ENCODE measurements at places on chromosomes 4 and X.

- DNase-seq = no peak
These were observed 121.9 kb upstream of the SMIM10 start for GRCh38 chrX:134868771-134869495.

- DNase-seq = no peak
These were observed 507.7 kb upstream of the DIAPH2 start for GRCh38 chrX:96176921-96177320.

- DNase-seq = no peak
These were observed 75.3 kb upstream of the GRIA3 start for GRCh38 chrX:123108513-123109427.

DNA sequence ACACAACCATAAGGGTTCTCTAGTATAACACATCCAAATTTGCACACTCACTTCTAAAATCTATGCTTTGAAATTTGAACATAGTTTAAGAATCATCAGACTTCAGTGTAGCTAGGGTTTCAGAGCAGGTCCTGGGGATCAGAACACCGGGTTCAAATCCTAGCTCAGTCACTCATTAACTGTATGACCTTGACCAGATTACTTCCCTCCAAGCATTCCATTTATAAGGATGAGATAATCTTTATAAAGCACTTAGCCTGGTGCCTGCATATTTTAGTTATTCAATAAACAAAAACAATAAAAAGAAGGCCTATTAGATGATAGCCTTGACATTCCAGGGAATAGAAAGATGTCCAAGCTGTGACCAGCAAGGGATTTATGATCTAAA lies 4.8 kb upstream of the STBD1 start:
- DNase-seq = no peak

DNA sequence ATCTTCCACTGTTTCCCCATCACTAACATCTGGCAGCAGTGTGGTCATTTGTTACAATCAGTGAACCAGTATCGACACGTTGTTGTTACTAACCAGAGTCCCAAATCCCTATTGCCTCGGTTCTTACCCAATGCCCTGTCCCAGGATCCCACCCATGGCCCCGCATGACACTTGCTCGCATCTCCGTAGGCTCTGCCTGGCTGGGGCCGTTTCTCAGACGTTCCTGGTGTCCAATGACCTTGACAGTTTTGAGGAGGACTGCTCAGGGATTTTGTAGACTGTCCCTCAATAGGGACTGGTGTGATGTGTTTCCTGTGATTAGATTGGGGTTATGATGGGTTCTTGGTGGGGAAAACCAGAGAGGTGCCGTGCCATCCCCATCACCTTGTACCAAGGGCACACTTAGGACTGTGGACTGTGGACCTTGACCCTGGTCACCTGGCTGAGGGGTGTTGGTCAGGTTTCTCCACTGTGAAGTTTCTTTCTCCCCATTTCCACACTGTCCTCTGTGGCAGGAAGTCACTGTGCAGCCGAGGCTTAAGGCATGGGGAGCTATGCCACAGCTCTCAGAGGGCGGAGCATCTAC lies 108.4 kb downstream of the ADRA2C start:
- no peak for DNase-seq

GRCh38 chr4:71663780-71664179 lies 120.1 kb downstream of the GC start:
- no peak for DNase-seq

- no peak for DNase-seq
These were observed 178.4 kb upstream of the GPRIN3 start for GRCh38 chr4:89486042-89486441.

All from activated CD4-positive, alpha-beta T cell treated with anti-CD3 and anti-CD28 coated beads, Interleukin-2, Interleukin-6, amounts not matched to agents 100 ng/mL and 50 ng/mL, durations not matched to agents 16 hours and 8 hours (primary cell).